Tibial nerve (tissue), 4 donors: ENCODE measurements at places on chromosomes 4 and X. TPM values are rescaled to one million over a fixed set of nuclear protein-coding genes. Genes with fewer than 3 reads are reported as not detected.

CENPVL1 gene
- total RNA-seq: not detected

MEPE gene
- not detected for total RNA-seq

MFAP3L gene
- 20.1 TPM for total RNA-seq

PDS5A gene
- 78.1 TPM for total RNA-seq

ADH7 gene
- not detected for total RNA-seq

SOX3 gene
- not detected for total RNA-seq

GYPE gene
- 0.21 TPM for total RNA-seq

PALLD gene
- total RNA-seq: 188 TPM
